ENCODE measurements at places on chromosomes 11 and 22. TPM values are rescaled to one million over a fixed set of nuclear protein-coding genes. Genes with fewer than 3 reads are reported as not detected.
A peak's percentile ranks its signal among the peaks of the same experiment; 100 is the strongest.

Gene KRTAP5-2
- total RNA-seq = not detected

Gene GRIA4
- not detected for total RNA-seq

Gene NOX4
- not detected for total RNA-seq

Gene OR52H1
- not detected for total RNA-seq

Gene TRIM21
- 21.2 TPM for total RNA-seq

Gene ADM
- 0.68 TPM for total RNA-seq

Gene OR4A16
- not detected for total RNA-seq

GRCh38 chr22:40033586-40034380 is 39.0 kb downstream of the FAM83F start:
- no peak overlapping the region for H3K27ac ChIP-seq
- H3K27me3 ChIP-seq = peaks cover 22% of the 10 kb centered on the region
- H3K36me3 ChIP-seq = peaks cover 2% of the 10 kb centered on the region
- no peak for DNase-seq
- H3K4me1 ChIP-seq = peaks cover 2% of the 10 kb centered on the region
- H3K4me3 ChIP-seq = no peak overlapping the region

DNA sequence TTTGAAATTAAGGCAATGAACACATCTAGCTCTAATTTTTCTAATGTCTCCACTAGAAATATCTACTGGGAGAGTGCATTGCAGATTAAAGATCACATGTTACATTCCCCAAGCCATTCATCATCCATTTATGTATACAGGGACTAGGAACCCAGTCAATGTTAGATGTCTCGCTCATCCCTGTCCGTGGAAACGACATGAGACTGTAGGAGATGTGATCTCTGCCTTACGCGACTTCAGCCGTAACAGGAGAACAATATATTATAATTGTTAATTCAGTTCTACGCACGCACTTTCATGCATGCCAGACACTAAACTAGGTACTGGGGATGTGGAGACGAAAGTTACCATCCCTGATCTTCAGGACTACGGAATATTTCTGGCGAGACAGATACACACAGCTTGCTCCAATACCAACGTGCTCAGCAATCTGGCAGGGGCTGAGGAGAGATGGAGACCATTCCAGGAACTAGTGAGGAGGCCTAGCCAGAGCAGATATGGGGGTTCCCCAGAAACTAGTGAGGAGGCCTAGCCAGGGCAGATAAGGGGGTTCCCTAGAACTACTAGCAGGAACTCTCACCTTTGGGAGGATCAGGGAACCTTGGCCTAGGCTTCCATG is 706 bp downstream of the DCPS start:
- no peaks in the 10 kb centered on the region for H3K27me3 ChIP-seq
- peaks cover 2% of the 10 kb centered on the region for H3K36me3 ChIP-seq
- peak overlapping the region; percentile 96 for H3K27ac ChIP-seq
- H3K4me1 ChIP-seq = peaks cover 18% of the 10 kb centered on the region
- peak overlapping the region; percentile 98 for H3K4me3 ChIP-seq

DNA sequence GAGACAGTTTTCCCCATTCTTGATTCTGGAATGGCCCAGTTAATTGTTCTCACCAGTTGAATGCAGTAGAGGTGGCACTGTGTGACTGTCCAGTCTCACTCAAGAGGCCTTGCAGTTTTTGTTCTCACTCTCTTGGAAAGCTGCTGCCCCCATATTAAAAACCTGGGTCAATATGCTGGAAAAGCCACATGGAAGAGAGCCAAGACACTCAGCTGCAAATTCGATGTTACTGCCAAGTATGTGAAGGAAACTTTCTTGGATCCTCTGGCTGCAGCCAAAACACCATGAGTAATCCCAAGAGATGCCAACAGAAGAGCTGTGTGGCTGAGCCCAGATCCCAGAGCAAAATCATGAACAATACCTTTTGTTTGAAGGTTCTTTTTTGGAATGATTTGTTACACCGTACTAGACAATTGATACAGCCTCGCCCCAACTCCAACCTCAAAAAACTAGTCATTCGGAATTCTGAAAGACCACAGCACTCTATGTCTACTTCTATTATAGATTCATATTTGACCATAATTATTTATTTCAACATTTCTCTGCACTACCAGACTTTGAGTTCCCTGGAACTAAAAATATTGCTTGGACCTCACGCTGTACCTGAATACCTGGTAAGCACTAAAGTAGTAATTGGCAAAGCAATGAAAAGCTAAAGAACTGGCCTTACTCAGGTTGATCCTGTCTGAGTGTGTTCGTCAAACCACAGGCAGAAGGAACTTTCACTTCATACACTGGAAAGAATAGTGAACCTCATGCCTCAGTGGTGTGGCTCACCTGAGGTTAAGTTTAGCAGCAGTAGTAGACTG is 378.8 kb downstream of the ETS1 start:
- no peak overlapping the region for H3K4me3 ChIP-seq
- no peak overlapping the region for H3K27ac ChIP-seq
- no peaks in the 10 kb centered on the region for H3K36me3 ChIP-seq
- H3K4me1 ChIP-seq = no peaks in the 10 kb centered on the region
- no peaks in the 10 kb centered on the region for H3K27me3 ChIP-seq

- no peak for DNase-seq
- no peak overlapping the region for H3K27ac ChIP-seq
- H3K36me3 ChIP-seq = peaks cover 17% of the 10 kb centered on the region
- H3K4me3 ChIP-seq = no peak overlapping the region
These were observed 41.9 kb downstream of the CEP164 start for GRCh38 chr11:117369534-117369933.

GRCh38 chr11:7348432-7349304 is 97.0 kb downstream of the SYT9 start:
- no peak overlapping the region for H3K4me3 ChIP-seq
- peaks cover 2% of the 10 kb centered on the region for H3K36me3 ChIP-seq
- no peaks in the 10 kb centered on the region for H3K4me1 ChIP-seq
- DNase-seq = no peak
- no peak overlapping the region for H3K27ac ChIP-seq
- peaks cover 63% of the 10 kb centered on the region for H3K27me3 ChIP-seq

- H3K27me3 ChIP-seq = no peaks in the 10 kb centered on the region
- H3K4me1 ChIP-seq = peaks cover 9% of the 10 kb centered on the region
- no peak overlapping the region for H3K4me3 ChIP-seq
- no peak for DNase-seq
These were observed 8.9 kb downstream of the SEC14L2 start for GRCh38 chr22:30405731-30406130.

DNA sequence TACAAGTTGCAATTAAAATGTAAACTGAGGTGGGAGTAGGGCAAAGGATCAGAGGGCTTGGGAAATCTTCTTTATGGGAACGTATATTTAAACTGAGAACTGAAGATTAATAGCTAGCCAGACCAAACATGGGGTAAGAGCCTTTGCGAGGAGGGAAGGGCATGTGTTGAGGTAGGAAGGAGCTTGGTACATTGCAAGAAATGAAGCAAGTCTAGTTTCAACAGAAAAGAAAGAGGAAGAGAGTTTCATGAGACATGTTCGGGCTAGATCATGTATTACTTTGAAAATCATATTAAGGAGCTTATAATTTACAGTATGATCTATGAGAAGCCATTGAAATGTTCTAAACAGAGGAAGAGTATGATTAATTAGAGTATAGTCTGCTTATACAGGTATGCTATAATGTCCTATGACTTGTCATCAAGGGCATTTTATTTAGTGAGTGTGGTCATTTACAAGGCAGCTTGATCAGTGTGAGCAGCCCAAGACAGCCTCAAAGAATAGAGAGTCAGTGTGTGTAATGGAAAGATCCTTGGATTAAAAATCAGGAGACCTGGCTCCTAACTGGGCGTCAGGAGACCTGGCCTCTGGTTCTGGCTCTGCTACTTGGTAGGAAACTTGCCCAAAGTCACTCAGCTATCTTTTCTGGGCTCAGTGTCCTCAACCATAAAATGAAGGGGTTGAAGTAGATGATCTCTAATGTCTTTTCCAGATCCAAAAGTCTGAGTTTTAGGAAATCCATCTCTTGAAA is 10.9 kb downstream of the GAS2 start:
- H3K36me3 ChIP-seq = no peaks in the 10 kb centered on the region
- peaks cover 29% of the 10 kb centered on the region for H3K27me3 ChIP-seq
- H3K4me3 ChIP-seq = no peak overlapping the region
- H3K4me1 ChIP-seq = no peaks in the 10 kb centered on the region
- no peak for DNase-seq

DNA sequence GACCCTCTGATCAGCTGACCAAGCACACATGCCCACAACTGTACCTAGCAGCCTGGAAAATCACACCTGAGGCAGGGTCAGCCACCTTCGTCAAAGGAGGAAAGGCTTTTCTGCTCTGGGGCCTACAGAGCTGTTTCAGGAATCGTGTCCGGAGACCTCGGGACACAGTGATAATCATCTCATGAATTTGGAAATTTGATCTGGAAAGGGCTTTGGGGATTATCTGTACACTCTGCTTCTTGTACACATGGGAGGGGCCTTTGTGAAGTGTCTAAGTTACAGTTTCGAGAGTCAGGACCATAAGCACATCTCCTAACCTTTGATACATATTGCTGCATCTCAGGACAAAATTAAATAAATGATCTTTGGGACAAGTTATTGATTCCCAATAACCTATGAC is 1421.2 kb upstream of the TENM4 start:
- no peaks in the 10 kb centered on the region for H3K4me1 ChIP-seq
- H3K36me3 ChIP-seq = no peaks in the 10 kb centered on the region
- H3K4me3 ChIP-seq = no peak overlapping the region
- H3K27me3 ChIP-seq = no peaks in the 10 kb centered on the region
- no peak overlapping the region for H3K27ac ChIP-seq

GRCh38 chr11:44116234-44116830 is 20.9 kb downstream of the EXT2 start:
- no peak for DNase-seq
- peaks cover 25% of the 10 kb centered on the region for H3K36me3 ChIP-seq
- peaks cover 13% of the 10 kb centered on the region for H3K4me1 ChIP-seq
- H3K4me3 ChIP-seq = no peak overlapping the region
- no peak overlapping the region for H3K27ac ChIP-seq
- H3K27me3 ChIP-seq = no peaks in the 10 kb centered on the region

- H3K36me3 ChIP-seq = no peaks in the 10 kb centered on the region
- peaks cover 8% of the 10 kb centered on the region for H3K4me1 ChIP-seq
- H3K27ac ChIP-seq = no peak overlapping the region
These were observed 3.8 kb upstream of the CAPN5 start for GRCh38 chr11:77062924-77063323.

GRCh38 chr11:6602096-6602940 is 1.1 kb downstream of the RRP8 start:
- H3K4me3 ChIP-seq = no peak overlapping the region
- H3K27me3 ChIP-seq = no peaks in the 10 kb centered on the region
- peaks cover 14% of the 10 kb centered on the region for H3K36me3 ChIP-seq
- peaks cover 40% of the 10 kb centered on the region for H3K4me1 ChIP-seq
- H3K27ac ChIP-seq = no peak overlapping the region
- no peak for DNase-seq

GRCh38 chr11:10899121-10899830 is 41.4 kb upstream of the ZBED5 start:
- peaks cover 17% of the 10 kb centered on the region for H3K27me3 ChIP-seq
- DNase-seq = no peak
- no peaks in the 10 kb centered on the region for H3K4me1 ChIP-seq
- H3K36me3 ChIP-seq = peaks cover 6% of the 10 kb centered on the region

DNA sequence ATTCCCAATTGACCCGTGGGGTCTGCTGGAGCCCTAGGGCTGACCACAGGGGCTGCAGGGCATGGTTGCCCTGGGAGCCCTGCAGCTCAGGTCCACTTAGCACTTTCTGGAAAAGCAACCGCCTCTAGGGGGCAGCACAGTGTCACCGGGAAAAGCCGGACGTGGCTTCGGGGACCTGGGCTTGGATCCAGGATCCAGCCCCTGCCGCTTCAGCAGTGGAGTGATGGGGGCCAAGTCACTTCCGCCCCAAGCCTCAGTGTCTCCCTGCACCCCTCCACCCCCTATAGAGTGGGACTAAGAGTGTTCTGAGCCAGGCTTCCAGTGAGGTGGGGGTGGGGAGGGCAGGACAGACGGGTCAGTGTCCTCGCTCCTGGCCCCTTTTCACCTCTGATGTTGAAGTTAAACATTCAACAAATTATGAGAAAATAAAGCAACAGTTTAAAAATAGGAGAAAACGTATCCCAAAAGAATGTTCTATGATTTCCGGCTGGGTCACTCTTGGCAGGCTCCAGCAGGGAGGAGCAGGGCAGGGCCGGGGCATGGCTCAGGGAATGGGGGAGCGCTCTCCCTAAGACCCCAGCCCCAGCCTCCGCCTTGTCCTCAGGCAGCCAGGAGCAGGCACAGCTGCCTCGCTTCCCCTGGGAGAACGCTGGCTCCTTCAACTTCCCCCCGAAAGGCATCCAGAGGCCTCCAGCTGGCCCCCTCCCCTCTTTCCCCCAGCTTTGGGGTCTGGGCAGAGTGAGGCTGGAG is 96.5 kb upstream of the FGF3 start:
- peaks cover 49% of the 10 kb centered on the region for H3K27me3 ChIP-seq
- H3K4me3 ChIP-seq = no peak overlapping the region
- peaks cover 9% of the 10 kb centered on the region for H3K4me1 ChIP-seq
- DNase-seq = no peak
- no peak overlapping the region for H3K27ac ChIP-seq
- peaks cover 2% of the 10 kb centered on the region for H3K36me3 ChIP-seq

DNA sequence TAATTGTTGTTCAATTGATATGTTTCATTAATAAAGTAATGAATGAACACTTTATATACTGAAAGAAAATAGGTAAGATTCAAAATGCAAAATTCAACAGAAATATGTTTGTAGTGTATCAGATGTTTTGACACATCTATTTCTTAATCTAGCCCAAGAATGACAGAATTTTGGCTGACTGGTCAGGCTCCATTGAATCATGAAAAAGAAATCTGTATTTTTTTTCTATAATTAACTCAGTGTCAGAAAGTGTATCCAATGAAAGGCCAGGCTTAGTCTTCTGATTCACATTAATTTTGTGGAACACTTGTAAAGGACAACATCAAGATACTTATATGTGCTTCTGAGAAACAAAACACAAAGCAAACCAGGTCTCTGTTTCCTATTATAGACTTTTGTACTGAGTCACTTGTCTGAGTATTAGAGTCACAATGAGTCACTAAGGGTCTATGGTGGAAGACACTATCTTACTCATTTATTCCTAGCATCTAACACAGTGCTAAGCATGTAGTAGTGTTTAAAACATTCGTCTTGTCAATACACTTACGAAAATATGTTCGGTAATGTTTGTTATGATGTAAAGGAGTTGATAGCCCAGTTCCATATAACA is 297.7 kb upstream of the CCDC90B start:
- H3K36me3 ChIP-seq = no peaks in the 10 kb centered on the region
- H3K27ac ChIP-seq = no peak overlapping the region
- H3K4me3 ChIP-seq = no peak overlapping the region

DNA sequence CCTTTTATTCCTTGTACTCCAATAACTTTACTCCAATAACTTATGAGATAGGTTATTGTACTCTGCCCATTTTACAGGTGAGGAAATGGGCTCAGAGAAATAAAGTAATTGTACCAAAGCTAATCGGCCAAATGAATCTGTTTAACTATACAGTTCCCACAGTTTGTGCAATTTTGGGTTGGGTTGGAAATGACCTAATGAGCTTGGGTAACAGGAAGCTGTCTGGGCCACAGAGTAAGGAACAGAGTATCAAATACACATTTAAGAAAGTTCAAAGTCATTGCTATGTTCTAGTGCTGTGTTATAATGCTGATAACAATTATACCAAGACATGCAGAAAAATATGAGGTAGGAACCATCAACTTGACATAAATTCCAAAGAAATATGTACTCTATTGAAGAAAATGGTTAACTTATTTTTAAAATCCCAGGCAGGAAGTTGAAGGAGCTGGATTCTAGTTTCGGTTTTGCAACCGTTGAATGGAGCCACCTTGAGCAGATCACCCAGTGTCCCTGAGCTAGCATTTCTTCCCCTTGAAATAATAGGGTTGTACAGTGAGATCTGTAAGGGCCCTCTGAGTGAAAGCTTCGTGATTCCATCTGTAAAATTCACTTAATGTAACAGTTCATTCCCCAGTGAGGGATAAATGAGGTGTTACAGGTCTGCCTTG is 360.9 kb upstream of the NARS2 start:
- H3K4me3 ChIP-seq = no peak overlapping the region
- H3K4me1 ChIP-seq = no peaks in the 10 kb centered on the region
- no peaks in the 10 kb centered on the region for H3K36me3 ChIP-seq
- peaks cover 24% of the 10 kb centered on the region for H3K27me3 ChIP-seq

Data from T-helper 17 cell (primary cell).